Activated T-helper 9 cell treated with anti-CD3 and anti-CD28 coated beads, Interleukin-2, amount 50 U/mL, for 16 hours (primary cell): ENCODE measurements at places on chromosomes 2 and 18.

- no peak for DNase-seq
Observed at GRCh38 chr2:128345436-128346165, 26.9 kb upstream of the HS6ST1 start.

GRCh38 chr2:211027976-211028375 lies 471.6 kb downstream of the CPS1 start:
- no peak for DNase-seq

- DNase-seq, result no peak
Observed at GRCh38 chr2:10094271-10094814, 14.1 kb upstream of the CYS1 start.

GRCh38 chr2:70698847-70699246 lies 69.2 kb downstream of the ADD2 start:
- no peak for DNase-seq

GRCh38 chr2:162232027-162232426 lies 11.2 kb downstream of the FAP start:
- DNase-seq, result no peak

DNA sequence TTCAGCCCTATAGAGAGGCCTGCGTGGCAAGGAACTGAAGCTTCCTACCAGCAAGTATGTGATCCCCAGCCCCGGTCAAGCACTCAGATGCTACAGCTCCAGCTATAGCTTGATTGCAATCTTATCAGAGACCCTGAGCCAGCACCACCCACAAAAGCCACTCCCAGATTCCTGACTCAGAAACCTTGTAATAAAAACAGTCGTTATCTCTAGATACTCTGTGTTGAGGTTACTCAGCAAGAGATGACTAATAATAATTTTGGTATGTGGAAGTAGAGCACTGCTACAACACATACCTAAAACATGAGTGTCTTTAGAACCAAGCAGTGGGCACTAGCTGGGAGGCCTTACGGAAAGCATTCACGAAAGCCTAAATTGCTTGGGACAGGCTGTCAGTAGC lies 216.9 kb downstream of the UXS1 start:
- no peak for DNase-seq

DNA sequence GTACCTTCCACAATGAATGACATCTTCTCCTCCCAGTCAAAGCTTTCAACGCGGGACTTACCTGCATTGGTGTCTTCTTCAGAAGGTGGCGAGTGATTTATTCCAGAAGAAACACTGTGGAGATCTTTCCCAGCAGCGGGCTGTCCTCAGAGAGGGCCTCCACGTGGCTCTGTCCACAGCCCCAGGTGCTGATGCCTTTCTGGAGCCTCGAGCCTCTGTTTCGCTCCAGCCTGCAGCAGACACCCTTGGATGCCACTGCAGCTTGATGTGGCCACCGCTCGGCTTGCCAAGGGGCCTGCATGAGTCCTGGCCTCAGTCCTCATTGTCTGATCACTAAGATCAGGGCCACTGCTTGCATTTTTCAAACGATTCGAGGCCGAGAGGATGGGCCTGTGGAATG lies 46.6 kb upstream of the GALR1 start:
- DNase-seq, result no peak

DNA sequence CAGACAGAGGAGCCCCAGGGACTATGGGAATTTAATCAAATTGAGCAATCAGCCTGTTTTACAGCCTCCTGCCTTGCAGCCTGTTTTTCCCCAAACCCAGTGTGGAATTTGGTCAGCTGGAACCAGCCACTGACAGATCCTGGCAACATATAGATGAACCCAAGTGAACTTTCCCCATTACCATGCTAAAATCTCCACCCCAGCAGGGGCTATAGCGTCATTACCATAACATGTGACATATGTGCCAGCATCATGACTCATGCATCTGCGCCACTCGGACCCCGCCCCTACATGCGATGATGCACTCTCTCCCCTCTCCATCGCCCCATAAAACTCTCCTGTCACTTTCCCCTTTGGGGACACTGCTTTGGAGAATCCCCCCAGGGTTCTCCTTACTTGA lies 17.3 kb upstream of the FEZ2 start:
- DNase-seq, result no peak

GRCh38 chr2:188369365-188369764 lies 77.7 kb downstream of the GULP1 start:
- DNase-seq, result no peak

- no peak for DNase-seq
Observed at GRCh38 chr18:48765053-48765452, 185.7 kb downstream of the SMAD7 start.

- DNase-seq, result no peak
Observed at GRCh38 chr2:40118622-40119021, 333.3 kb downstream of the SLC8A1 start.

GRCh38 chr18:49008716-49009115 lies 58.0 kb upstream of the SMAD7 start:
- no peak for DNase-seq

DNA sequence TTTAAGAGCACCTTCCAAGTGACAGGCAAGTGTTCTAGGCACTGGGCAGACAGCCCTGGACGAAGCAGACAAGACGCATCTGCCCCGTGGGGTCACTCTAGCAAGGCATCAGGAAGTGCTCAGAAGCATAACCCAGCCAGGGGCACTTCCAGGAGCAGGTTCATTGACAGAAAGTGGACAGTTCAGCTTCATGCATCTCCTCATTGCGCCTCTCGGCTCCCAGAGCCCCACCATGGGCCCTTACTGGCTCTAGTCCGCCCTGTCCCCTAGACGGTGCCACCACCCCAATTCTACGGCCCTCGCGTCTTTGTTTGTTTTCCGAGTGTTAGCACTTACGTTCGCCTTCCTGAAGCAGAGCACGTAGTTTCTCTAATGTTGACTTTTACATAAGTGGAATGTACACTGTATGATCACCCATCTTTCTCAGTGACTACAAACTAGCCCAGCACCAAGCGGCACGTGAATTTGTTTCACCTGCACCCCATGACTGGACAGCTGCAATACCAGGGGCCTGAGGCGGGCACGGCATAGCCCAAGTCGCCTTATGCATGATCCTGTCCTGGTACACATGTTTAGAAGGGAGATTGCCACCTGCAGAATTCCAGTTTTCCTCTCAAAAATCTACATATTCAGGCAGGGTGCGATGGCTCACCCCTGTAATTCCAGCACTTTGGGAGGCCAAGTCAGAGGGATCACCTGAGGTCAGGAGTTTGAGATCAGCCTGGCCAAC lies 33.2 kb downstream of the SNED1 start:
- no peak for DNase-seq

GRCh38 chr2:168974428-168974827 lies 56.7 kb downstream of the ABCB11 start:
- no peak for DNase-seq

- DNase-seq, result no peak
Observed at GRCh38 chr18:52499644-52500043, 159.6 kb downstream of the DCC start.
